ENCODE measurements at places on chromosomes 7 and 10.
A peak's percentile ranks its signal among the peaks of the same experiment; 100 is the strongest.

DNA sequence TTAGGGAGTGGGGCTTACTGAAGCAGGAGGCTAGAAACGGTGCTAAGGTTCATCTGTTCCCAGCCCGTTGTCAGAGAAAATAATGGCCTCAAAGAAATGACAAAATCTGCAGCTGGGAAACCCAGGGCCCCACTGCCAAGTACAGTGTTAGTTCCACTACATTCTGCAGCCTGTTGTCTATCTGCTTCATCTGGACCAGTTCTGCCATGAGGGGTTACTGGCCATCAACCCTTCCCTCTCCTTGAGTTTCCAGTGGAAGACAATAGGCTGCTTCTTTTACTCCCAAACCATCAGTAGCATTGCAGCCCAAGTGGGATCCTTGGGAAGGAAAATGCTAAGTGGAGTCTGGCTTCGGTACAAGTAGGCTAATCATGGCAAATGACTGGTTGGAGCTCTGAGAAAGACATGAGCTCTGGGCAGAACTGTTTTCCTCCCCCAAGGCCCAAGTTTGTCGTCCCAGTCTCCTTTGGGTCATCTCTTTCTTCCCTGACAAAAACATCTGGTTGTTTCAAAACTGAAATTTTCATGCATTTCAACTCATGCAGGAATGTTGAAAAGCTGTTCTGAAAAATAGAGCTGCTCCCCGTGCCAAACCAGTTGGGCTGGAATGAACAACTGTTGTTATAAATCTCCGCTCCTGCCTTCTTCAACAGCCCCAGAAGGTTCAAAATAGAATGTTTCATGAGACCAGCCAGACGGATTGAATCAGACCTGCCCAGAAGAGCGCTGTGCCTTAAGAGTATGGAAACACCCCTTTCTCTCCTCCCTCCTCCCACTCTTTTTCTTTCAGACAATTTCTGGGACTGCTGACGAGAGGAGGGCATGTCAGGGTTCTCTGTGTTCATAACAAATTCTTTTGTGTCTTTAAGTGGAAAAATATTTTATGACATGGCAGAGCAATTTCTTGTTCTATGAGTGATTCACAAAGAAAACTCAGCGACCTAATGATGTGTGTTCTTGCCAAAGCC, 116.6 kb downstream of the RAB18 start:
- no peak for DNase-seq

DNA sequence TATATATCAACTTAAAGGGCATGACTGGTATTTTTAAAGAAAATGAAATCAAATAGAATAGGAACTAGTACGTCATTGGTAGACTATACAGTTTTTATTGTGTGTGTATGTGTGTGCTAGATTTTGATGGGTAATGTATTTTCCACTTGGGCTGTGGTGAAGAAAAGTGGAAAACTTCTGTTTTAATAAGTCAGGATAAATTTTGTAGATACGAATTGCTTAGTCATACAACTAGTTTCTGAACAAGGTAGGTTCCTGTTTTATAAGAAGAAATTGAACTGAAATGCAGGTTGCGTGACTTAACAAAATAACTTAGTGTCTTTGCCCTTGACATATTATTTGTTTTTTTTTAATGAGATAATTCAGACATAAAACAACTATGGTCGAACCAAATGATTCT, 24.3 kb downstream of the UBN2 start:
- DNase-seq = no peak

DNA sequence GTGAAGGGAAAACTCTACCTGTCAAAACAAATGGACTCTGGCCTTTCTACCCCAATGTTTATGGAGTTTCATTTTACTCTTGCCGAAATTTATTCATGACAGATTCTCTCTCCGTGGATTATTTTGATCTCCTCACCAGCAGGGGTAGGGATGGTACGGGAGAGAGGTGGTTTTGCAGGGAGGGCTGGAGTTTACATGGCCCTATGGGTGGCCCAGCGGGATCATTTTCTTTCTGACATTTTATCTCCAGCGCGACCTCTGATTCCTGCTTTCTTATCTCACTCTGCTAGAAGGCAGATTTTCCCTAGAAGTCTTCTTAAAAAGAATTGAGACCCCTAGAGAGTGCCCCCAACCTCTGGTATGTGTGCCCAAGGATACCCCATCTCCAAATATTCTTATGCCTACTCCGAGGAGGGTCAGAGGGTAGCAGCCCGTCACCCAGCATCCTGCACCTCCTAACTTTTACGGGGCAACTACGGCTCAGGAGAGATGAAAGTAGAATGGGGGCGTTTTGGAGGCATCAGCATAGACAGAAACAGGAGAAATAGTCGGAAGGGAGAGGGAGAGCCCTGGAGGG, 10.1 kb upstream of the GATA3 start:
- no peak for DNase-seq

DNA sequence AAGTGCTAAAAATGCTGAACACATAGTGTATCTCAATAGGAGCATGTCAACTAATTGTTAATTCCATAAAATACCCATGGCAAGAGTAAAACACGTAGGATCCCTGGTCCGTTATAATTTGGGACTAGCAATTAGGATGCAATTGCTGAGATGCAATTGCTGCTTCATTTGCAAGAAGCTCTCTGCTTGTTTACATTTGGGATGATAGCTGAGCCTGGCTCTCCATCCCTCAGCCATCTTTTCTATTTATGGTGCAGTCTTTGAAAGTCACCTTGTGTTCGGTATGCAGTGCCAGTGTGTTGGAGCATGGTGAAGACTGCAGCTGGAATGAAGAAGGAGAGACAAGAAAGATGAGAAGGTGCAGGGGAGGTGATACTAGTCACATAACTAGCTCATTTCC, 191.3 kb downstream of the SNX10 start:
- DNase-seq = no peak

- no peak for DNase-seq
These were observed 118.8 kb upstream of the INHBA start for GRCh38 chr7:41821521-41822213.

GRCh38 chr10:43251419-43252165, 15.3 kb downstream of the RASGEF1A start:
- no peak for DNase-seq

GRCh38 chr7:129465080-129465479, 30.8 kb downstream of the STRIP2 start:
- no peak for DNase-seq

DNA sequence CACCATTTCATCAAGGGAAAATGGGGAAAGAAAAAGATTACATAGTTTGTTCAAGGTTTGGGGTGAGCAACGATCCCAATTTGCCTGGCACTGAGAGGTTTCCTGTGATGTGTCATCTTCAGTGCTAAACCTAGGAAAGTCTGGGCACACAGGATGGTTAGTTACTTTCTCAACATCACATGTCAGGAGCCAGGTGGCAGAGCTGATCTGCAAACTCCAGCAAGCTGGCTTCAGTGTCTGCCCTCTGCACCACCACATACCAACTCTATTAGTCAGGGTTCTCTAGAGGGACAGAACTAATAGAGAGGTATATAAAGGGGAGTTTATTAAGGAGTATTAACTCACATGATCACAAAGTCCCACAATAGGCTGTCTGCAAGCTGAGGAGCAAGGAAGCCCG, 11.3 kb downstream of the ADAM12 start:
- no peak for DNase-seq

GRCh38 chr7:26723129-26723528, 141.3 kb downstream of the SKAP2 start:
- peak; percentile 16 for DNase-seq

DNA sequence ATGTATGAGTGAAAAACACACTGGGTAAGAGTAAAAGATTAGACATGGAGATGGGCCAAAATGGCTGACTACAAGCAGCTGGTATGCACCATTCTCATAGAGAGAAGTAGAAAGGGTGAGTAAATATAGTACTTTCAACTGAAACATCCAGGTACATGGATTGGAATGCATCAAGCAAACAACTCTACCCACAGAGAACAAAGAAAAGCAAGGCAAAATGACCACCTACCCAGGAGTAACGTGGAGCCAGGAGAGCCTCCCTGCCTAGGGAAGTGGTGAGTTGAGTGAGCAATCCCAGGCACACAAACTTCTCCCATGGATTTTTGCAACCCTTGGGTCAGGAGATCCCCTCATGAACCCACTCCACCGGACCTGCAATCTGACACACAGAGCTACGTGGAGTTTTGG, 212.8 kb downstream of the PTN start:
- DNase-seq = no peak

GRCh38 chr10:63712717-63713115, 191.5 kb downstream of the REEP3 start:
- no peak for DNase-seq

- no peak for DNase-seq
These were observed 184.5 kb upstream of the SHH start for GRCh38 chr7:155996718-155997280.

DNA sequence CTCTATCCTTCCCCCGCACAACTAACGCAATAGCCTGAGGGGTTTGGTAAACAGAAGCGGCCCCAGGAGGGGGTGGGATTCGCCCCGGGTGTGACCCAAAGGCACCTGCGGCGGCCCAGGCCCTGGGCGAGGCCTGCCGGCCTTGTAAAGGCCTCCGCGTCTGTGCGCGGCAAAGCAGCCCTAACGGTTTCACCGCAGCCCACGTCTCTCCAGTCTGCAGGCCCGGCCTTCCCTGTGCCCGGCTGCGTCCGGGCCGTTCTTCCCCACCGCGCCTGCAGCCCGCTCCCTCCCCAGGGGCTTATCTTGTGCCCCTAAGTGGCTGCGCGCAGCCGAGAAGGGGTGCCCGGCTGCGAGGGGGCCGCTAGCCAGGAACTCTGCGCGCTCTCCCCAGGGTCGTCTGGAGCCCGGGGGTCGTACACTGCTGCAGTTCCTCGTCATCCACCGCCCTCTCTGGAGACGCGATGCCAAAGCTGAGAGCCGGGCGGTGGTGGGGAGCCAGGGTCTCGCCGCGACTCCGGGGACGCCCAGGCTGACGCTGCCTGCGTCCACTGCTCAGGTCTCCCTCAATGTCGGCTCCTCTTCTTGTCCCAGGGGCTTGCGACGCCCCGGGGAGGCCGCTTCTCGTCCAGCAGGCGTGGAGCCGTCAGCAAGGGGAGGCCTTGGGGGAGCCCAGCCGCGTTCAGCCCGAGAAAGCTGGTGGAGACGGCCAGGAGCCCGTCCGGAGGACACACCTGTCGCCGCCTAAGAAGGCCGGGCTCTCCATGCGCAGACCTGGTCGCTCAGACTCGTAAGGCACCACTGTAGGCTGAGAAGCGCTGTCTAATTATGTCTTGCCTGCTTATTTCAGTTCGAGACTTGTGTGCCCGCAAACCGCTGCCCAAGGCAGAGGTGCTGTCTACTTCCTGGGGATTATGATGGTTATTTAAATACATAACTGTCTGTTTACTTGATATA, 132.3 kb downstream of the SPAG6 start:
- DNase-seq = peak; percentile 13

DNA sequence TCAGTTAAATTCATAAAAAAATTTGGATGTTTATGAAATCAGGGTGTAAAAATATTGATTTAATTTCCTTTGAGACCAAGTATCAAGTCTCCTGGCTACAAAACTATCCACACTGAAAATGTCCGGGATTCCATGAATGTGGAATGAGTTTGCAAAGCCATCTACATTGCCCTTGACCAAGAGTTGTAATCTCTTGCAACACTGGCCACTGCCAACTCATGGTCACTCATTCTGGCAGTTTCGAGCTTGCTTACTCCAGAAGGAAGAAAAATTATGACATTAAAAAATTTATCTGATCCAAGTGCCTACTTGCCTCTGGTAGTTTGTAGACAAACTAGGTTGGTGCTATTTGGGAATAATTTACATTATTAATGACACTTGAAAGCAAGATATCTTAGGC, 84.2 kb downstream of the NPY start:
- DNase-seq = no peak

- no peak for DNase-seq
These were observed 211.4 kb downstream of the WDR37 start for GRCh38 chr10:1267568-1267967.

DNA sequence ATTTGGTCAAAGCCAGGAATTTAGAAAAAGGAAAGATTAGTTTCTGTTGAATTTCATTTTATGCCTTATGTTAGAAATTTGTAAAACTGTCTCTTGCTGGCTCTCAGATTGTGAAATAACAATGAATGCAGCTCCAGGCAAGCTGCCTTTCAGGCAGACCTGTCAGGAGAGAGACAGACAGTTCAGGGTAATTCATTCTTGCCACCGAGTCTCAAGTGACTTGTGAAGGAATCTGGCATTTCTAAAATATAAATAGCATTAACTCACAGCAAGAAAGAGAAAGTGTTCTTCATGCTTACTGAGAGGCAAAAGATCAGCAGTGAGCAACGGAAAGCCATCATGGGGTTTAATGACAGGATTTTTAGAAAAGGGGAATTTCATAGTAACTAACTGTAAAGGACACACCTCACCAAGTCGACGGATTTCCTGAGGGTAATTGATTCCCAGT, 442.3 kb upstream of the AKR1E2 start:
- no peak for DNase-seq

GRCh38 chr10:97849687-97850402, at the start of gene GOLGA7B:
Gene GOLGA7B (plus strand): TSS chr10:97849843. CDS start chr10:97850304, 461 bp downstream.
- DNase-seq = peak; percentile 14
